Cardiac muscle cell (in vitro differentiated cells and primary cell): ENCODE measurements at places on chromosomes 4 and X.
A peak's percentile ranks its signal among the peaks of the same experiment; 100 is the strongest.

- H3K36me3 ChIP-seq, result no peaks in the 10 kb centered on the region
- no peak for DNase-seq
- no peak overlapping the region for H3K4me3 ChIP-seq
- no peaks in the 10 kb centered on the region for H3K4me1 ChIP-seq
- no peaks in the 10 kb centered on the region for H3K27me3 ChIP-seq
- H3K27ac ChIP-seq, result no peak overlapping the region
Observed at GRCh38 chrX:2478546-2479419, 22.0 kb downstream of the DHRSX start.

GRCh38 chr4:15653864-15654592 is 1.1 kb downstream of the FBXL5 start:
- no peaks in the 10 kb centered on the region for H3K27me3 ChIP-seq
- peaks cover 35% of the 10 kb centered on the region for H3K4me1 ChIP-seq
- no peaks in the 10 kb centered on the region for H3K36me3 ChIP-seq

GRCh38 chr4:151013944-151014343 is 1.1 kb downstream of the LRBA start:
- no peak overlapping the region for H3K27ac ChIP-seq
- H3K36me3 ChIP-seq, result no peaks in the 10 kb centered on the region
- DNase-seq, result no peak
- peaks cover 15% of the 10 kb centered on the region for H3K4me1 ChIP-seq
- no peaks in the 10 kb centered on the region for H3K27me3 ChIP-seq
- H3K4me3 ChIP-seq, result peak overlapping the region; percentile 99

DNA sequence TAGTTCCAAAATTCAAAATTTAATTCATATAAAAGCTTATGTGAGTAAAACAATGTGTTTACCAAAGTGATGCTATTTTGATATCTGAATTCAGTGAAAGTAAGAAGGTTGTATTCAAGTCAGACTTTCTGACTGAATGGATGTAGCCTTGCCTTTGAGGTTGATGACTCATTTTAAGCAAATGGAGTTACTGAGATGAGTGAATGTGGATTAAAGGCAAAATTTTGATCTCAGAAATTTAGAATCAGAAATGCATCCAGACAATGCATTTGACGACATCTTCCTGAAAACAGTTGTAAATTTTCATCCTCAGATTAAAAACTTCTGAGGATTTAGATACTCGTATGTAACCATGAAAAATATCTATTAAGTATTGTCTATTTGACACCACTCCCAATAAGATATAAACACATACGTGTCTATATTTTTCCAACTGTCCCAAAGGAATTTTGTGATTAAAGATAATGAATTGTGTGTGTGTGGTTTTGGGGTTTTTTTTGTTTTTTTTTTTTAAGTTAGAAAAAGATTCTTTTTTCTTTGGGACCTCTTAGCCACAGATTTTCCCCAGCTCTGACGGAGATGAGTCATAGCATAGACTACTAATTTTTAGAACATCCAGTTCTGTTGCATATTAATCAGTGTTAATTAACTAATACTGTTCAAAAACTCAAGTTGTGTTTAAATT is 34.4 kb downstream of the NFKB1 start:
- no peak overlapping the region for H3K27ac ChIP-seq
- no peak overlapping the region for H3K4me3 ChIP-seq
- no peaks in the 10 kb centered on the region for H3K27me3 ChIP-seq
- peaks cover 4% of the 10 kb centered on the region for H3K4me1 ChIP-seq
- DNase-seq, result peak; percentile 59
